ENCODE measurements at places on chromosomes 7 and 10. TPM values are rescaled to one million over a fixed set of nuclear protein-coding genes. Genes with fewer than 3 reads are reported as not detected.

- no peak for DNase-seq
These were observed at the start of gene C10orf53 for GRCh38 chr10:49679480-49679893. TSS of gene C10orf53 (plus strand) at chr10:49679651. CDS start at chr10:49679698, 47 bp downstream.

DNA sequence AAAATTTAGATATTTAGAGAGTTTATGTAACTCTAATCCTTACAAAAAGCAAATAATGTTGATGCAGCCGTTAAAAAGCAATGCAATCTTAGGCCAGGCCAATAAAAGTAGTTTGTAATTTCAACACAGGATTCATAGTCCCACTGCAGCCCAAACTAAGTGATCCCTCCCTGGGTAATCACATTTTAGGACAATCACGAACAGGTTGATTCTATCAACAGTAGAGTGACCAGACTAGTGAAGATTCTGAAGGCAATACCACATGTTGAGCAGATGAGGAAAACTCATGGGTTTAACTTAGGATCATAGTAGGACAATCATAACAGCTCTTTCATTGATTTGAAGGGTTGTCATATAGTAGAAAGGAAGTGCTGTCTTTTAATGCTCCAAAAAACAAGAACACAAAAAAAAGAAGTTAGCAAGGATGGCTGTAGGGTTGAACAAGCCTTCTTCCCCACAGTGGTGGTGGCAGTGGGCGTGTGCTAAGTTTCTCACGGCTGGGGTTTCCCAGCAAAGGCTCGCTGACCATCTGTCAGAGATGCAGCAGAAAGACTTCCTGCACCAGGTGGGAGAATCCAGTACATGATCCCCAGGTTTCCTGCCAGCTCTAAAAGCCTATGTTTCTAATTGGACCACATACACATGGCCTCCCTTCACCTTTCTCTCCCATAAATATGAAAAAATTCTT lies 212.2 kb downstream of the CHRM2 start:
- no peak for DNase-seq

PRSS37 gene
- polyA plus RNA-seq = not detected

NXPH1 gene
- not detected for polyA plus RNA-seq

DNA sequence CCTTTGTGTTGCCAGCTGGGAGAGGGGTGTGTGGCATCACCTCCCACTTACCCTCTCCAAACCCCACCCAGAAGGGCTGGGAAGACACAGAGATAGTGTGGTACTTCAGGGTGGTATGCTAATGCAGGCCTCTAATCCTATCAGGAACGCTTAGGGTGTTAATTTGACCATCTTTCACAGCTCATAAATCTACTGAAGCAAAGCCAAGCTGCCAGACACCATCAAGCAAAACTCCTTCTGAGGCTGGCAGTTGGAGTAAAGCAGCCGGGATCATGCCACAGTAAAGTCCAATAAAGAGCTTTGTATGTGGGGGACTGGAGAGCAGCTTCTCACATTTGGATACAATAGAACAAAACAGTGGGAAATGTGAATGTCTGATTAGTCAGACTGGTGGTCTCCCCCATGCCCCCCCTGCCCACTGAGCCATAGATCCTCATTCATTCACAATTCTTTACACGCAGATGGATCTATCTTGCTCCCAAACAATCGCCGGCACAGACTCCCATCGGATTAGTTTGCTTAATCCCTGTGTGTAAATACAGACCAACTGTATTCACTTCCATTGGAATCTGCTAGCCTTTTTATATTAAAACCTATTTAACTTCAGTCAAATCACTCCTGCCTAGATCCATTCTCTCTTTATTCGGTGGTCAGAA lies 29.6 kb downstream of the FGFBP3 start:
- no peak for DNase-seq
